ENCODE measurements at places on chromosomes 4 and X.
A peak's percentile ranks its signal among the peaks of the same experiment; 100 is the strongest.

GRCh38 chrX:14837155-14837554, 35.7 kb downstream of the FANCB start:
- DNase-seq: no peak

DNA sequence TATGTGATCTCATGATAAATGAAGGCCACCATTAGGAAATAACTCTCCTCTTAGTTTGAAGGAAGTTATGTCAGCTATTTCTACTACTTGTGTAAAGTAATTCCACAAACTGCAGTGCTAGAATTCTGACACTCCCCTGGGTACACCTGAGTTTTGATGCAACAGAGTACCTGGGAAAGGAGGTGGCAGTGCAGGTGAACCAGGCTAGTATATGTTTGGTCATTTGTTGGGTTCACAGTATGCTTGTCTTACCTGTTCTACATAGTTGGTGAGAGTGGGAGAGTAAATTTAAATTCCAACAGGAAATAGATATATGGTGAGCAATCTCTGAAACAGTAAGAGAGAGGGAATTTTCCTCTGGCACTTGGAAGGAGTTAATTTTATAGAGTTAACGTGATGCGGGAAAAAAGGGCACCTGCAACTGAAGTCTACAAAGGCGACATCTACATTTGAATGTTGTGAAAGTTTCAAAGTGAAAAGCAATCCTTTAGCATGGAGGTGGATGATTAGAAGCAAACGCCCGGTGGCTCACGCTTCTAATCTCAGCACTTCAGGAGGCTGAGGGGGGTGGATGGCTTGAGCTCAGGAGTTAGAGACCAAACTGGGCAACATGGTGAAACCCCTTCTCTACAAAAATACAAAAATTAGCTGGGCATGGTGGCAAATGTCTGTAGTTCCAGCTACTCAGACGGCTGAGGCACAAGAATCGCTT, 8.3 kb upstream of the SLC10A6 start:
- no peak for DNase-seq

DNA sequence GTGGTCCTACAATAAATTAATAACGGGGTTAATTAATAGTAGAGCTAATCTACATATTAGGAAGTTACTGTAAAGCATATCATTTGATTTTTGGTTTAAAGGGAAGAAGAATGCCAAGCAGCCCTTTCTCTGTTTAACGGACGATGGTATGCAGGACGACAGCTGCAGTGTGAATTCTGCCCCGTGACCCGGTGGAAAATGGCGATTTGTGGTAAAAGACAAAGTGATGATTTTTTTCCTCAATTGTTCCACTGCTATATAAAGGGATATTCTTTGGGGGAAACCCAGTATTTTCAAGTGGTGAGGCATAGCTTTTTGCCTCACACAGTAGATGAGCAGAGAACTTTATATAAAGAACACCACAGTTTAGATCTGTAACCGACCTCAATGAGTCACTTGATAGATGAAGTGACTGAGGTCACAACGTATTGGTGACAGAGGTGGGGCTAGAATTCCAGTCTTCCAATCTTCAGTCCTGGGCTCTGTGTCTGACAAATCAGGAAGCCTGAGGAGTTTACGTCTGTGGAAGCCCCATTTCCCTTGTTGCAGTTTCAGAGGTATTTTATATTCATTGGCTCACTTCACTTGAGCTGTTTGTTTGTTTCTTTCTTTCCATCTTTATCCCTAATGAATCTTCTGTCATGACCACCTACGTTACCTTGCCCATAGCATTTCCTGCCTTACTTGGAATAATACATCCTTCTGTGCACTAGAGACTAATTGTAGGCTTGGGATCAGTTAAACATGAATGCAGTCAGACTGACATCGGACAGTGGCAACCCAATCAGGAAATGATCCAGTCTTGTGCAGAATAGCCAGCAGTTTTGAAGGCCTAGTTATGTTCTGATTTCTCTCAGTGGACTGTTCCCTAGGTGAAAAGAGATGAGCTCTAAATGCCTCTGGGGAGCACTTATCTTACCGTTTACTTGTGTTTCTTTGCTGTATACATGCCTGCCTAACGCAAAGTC, 30.1 kb downstream of the ZRSR2 start:
- DNase-seq: no peak

DNA sequence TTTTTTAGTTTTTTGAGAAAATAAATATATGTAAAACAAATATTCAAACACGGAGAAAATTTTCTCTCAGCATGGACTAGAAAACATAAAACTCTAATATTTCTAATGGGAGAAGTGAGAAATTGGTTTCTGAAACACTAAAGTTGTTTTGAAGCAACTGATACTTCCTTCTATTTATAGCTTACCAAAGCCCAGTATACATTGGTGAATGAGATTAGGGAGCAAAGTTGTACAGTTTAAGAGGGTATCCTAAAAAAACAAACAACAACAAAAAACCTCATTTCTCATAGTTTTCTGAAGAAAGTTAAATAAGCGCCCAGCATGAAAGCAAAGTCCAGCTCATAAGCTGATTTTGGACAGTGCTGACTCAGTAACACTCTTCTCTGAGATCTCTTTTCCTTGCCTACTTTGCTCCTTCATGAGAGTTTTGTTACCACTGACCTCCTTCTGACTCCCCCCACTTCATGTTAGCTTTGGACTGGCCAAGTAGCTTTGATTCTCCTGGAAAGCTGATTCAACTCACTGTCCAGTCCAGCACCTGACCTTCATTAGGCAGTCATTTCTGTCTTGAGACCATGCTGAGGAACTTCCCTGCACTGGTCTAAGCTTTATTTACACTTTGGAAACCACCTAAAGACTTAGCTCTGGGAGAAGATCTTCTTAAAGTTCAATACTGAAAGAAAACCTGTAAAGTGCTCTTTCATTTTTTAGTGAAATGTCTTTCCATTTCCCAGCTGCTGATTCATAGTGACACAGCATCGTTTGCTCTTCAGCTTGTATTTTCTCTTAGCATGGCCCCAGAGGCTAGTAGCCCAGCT, 21.8 kb upstream of the P2RY10 start:
- no peak for DNase-seq

GRCh38 chr4:2126309-2127043, 67.3 kb downstream of the NAT8L start:
- DNase-seq: no peak

DNA sequence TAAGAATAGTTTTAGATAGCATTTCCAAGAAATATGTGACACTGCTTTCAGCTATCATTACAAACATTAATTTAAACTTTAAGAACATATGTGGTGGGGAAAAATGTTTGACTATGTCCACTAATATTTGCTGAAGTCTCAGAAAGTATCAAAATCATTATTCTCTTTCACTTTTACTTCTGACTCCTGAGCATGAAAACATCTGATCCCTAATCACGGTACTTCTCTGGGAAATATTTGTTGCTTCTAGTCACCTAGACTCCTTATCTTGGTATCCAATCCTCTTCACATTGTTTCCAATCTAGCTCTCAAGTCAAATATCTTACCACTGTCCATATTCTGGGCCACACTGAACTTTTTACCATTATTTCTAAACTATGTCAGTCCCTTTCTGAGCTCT, 10.8 kb downstream of the NUDT6 start:
- no peak for DNase-seq

- DNase-seq: no peak
Measured at GRCh38 chr4:101933855-101934254, 143.3 kb downstream of the BANK1 start.

GRCh38 chr4:89482251-89482650, 174.7 kb upstream of the GPRIN3 start:
- DNase-seq: no peak

DNA sequence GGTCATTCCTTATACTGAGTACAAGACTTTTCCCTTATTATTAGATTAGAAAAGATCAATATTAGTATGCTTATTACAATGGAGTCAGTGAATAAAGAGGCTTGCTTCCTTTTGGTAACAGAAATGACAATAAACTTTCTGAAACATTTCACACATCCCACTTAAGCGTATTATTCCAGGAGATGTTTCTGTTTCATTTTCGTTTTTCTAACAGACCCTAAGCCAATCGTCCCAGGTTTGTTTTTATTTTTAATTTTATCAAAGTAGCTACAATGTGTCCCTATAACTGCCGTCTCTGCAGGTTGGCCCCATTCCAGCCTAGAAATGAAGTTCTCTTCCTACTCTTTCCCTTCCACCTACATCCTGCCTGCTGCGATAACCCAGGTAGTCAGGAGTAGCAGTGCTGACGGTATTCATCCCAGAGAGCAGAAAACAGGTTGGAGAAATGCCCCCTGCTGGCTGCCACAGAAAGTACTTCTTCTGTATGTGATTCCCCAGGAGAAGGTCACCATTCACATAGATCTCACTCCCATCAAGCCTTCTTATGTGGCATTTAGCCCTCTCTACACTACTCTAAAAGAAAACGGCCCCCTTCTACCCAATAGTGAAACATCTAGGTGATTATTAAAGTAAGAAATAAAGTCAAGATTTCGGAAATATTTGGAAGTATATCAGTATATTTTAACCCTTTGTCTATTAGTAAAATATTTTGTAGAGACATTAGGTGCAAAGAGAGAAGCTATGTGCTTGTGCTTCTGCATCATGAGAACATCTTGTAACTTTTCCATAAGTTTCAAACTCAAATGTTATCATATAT, 40.4 kb downstream of the ENPEP start:
- DNase-seq: peak; percentile 79

- peak; percentile 76 for DNase-seq
Measured at GRCh38 chr4:123398066-123398852, 1.7 kb downstream of the SPRY1 start.

DNA sequence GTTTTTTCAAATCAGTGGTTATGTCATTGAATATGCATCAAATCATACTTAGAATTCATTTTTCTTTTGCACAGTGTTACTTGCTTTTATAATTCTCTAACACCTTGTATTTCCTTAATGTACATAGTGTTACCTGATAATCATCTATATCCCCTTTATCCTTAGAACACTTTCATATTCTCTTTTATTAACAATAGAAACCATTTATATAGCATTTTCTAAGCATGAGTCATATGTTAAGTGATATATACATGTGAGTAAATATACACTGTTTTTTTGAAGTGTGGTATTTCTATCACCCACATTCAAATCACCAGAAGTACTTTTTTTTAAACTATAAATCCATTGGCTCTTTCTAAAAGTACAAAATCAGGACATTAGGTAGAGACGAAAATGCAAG, 15.3 kb downstream of the EPHA5 start:
- DNase-seq: no peak

GRCh38 chr4:93828995-93829819, 654 bp downstream of the ATOH1 start:
- DNase-seq: no peak

DNA sequence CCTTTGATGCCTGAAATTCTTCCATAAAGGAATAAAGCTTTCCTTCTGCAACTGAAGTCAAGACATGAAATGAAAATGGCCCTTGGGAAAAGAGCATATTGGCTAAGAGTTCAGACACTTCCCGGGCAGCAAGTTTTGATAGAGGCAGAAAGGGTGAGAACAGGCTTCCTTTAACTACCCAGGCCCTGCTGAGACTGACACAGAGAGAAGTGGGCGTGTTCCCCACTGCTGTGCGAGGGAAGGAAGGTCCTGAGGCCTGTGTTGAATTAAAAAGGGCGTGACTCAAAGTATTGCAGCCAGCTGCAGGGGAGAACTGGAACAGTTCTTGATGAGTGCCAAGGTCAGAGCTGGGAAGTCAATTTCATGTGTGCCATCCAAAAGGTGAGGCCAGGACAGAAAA, 33.9 kb upstream of the ADGRG2 start:
- DNase-seq: no peak

DNA sequence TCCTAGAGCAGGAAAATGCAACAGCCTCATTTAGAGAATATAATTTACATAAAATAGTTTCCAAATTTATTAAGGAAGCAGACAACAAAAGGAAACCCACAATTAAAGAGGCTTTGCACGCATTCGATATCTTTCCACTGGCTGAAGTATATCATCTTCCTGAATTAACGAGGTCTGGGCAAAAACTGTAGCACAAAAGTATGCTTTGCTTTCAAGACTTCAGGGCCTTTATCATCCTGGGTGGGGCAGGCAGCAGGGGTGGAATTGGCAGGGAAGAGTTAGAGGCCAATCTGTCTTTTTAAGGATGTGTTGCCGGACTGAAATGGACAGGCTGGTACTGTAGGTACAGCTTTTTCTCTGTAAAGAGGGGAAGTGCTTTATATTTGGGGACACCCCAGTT, 17.0 kb upstream of the STX18 start:
- DNase-seq: no peak

DNA sequence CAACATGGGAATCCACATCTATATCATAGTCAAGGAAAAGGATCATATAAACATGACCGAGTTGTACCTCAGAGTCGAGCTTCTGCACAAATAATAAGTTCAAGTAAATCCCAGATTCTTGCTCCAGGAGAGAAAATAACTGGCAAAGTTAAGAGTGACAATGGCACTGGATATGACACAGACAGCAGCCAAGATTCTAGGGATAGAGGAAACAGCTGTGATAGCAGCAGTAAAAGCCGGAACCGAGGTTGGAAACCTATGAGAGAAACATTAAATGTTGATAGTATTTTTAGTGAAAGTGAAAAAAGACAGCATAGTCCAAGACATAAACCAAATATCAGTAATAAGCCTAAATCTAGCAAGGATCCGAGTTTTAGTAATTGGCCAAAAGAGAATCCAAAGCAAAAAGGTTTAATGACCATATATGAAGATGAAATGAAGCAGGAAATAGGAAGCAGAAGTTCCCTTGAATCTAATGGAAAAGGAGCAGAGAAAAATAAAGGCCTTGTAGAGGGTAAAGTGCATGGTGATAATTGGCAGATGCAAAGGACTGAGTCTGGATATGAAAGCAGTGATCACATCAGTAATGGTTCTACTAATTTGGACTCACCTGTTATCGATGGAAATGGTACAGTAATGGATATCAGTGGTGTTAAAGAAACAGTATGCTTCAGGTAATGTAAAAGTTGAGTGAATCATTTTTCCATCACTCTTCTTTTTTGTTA, 50.4 kb downstream of the FABP2 start:
- no peak for DNase-seq

DNA sequence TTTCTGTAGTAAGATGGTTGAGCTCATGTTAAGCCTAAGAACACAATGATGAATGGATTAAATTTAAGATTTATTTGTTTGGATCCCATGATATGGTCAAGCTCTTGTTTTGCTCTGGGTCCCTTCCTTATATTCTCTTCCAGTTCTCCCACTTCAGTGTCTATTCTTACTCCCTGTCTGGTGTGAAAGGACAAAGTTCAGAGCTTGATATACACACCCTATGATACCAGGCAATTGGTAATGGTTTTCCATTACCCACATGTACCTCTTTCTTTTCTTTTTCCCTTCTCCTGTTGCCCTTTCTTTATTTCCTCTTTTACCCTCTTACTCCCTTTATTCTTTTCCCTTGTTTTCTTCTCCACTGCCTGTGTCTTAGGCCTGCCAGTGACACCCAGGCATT, 223.6 kb downstream of the RAPGEF2 start:
- DNase-seq: no peak

GRCh38 chrX:118524344-118524743, 28.7 kb downstream of the DOCK11 start:
- no peak for DNase-seq

- DNase-seq: no peak
Measured at GRCh38 chrX:40700640-40701342, 34.6 kb downstream of the MED14 start.

DNA sequence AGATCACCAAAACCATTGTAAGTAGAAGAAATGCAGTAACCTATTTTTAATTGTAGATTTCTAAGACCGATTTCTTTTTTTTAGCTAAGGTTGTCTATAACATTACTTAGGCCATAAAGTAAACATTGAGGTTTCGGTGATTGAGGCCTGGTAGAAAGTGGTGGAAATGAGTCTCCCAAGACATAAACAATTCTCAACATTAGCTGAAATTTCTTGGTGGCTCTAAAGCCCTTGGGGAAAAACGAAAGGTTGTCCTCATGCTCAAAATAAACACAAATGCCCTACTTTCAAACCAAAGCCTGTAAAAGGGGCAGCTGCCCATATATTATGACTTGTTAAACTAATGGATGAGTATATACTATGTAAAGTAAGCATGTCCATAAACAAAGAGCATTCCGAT, 98.8 kb downstream of the SCFD2 start:
- no peak for DNase-seq

Data from stimulated activated CD8-positive, alpha-beta memory T cell treated with anti-CD3 and anti-CD28 coated beads, Interleukin-4, amount 100 ng/mL, for 48 hours (primary cell).